ENCODE measurements at places on chromosomes 6 and 20.

DNA sequence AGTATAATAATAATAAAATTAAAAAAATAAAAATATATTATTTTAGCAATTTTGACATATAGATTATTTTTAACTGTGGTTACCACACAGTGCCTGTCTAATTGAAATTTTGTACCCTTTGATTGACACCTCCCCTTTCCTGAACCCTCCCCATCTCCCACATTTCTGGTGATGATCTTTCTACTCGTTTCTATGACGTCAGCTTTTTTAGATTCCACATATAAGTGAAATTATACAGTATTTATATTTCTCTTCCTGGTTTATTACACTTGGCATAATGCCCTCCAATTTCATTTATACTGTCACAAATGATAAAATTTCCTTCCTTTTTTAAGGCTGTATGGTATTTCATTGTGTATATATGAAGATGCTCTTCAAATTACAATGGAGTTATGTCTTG is 258.1 kb upstream of the PTCHD4 start:
- no peak for DNase-seq

DNA sequence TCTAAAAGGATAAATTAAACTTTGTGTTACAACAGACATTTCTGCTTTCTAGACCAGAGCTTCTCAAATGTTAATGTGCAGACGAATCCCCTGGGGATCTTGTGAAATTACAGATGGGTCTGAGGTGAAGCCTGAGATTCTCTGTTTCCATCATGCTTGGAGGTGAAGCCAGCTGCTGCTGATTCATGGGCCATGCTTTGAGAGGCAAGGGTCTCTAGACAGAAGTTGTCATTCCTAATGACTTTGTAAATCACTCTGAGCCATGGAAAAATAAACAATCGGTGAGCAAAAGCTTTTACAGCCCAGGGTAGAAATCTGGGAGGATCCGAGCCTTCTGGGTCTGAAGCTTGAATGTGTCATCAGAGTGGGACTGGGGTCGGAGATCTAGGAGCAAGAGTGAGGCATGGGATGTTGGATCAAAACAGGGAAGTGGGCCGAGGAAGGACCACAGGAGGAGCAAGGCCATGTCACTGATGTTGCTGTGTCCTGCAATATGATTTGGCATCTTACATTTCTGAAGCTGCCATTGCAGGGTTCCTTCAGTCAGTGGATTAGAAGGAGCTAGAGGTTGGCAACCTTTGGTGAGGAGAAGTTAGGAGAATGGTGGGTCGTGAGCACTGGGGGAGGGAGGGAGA is 77.3 kb downstream of the TRMT11 start:
- DNase-seq: no peak

GRCh38 chr6:166296035-166296883 is 11.9 kb downstream of the PRR18 start:
- no peak for DNase-seq

GRCh38 chr6:69593706-69594105 is 203.1 kb downstream of the LMBRD1 start:
- no peak for DNase-seq

DNA sequence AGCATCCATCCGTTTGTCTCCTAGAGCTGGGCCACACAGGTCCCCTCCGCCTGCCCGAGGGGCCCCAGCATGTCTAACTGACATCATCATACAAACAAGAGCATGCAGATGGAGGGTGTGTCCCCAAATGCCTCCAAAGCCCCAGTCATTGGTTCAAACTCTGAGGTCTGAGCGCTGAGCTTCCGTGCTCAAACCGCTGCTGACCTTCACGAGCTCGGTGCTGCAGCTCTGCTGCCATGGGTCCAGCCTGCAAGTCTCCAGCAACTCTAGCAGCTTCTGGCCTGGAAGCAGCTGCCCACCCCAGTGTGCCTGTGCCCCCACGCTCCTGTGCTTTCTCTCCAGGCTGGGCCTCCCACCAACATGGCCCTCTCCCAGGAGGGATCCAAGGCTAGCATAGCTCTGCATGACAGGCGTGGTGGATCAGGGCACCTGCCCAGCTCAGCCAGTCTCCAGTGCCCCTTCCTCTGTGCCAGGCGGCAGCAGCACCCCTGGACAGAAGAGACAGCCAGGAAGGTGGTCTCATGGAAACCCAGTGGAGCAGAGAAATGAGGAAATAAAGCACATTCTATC is 131.6 kb upstream of the PMEPA1 start:
- no peak for DNase-seq

DNA sequence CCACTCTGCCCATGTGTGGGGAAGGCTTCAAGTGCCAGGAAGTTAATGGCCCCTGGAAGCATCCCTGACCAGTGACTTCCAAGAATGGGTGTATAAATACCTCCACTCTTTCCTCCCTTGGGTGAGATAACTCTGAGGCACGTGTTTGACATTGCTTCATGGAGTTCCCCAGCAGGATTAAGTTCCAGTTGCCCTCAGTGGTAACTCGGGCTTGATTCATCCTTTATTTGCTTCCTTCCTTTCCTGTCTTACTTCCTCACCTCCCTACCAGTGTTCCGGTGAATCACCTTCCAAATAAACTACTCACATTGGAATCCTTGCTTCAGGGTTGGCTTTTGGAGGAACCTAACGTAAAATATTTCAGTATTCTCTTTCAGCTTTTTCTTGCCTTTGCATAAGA is 84.6 kb upstream of the JAG1 start:
- no peak for DNase-seq

- DNase-seq: no peak
Observed at GRCh38 chr20:63333241-63333836, 27.8 kb downstream of the CHRNA4 start.

GRCh38 chr6:16759181-16759645 is 2.0 kb downstream of the ATXN1 start:
- DNase-seq: peak; percentile 15

GRCh38 chr6:131250122-131250521 is 114.9 kb downstream of the AKAP7 start:
- DNase-seq: peak; percentile 3

GRCh38 chr6:43789447-43789846 is 19.4 kb downstream of the VEGFA start:
- DNase-seq: no peak

DNA sequence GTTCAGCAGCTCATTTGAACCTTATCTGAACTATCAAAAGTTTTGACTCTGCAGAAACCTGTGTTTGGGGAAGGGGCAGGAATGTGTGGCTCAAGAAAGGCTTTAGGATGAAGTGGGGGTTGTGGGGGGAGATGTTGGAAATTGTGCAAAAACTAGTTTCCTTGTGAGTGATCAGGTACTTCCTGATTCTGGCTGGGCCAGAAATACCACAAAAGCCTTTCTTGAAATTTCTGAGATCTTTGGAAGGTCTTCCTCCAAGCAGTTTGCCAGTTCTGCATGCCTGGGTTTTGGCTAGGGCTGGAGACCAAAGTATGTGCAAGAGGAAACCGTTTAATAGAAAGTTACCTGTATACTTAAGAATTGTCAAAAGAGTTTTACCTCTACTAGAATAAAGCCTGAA is 116.6 kb downstream of the BMP2 start:
- DNase-seq: no peak

DNA sequence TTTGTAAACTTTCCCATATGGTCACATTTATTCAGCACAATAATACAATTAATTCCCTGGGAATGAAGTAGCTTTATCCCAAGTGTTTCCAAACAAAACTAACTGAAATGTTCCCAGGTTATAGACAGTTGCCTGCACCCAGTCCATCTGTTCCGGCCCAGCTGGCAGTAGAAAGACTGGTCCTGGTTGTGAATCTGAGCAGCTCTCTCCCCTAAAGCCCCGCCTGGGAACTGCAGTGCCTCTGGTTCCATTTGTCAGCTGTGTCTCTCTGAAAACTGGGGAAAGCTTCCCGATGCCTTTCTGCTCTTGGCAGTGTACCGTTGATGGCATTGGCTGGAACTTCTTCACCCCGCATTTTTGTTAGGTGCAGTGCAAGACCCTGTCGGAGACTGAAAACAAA is 8.7 kb downstream of the MTHFD1L start:
- DNase-seq: no peak

GRCh38 chr6:32956176-32956575 is 3.3 kb upstream of the HLA-DMA start:
- no peak for DNase-seq

DNA sequence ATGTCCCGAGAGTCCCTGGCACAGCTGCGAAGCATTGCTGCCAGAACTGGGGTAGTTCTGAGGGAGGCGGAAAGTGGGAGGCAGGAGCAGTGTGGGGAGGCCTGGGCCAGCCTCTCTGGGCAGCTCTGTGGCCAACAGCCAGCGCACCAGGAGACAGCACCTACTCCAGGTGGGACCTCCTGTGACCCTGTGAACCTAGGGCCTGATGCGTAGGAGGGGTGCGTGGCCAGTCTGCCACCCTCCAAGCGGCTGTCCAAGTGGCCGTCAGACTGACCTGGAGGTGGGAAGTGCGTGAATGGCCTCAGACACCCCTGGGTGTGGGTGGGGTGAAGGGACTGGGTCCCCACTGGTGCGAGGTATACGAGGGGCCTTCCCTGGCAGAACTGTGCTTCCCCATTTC is 15.5 kb downstream of the SS18L1 start:
- DNase-seq: no peak

- no peak for DNase-seq
Observed at GRCh38 chr6:106300944-106301343, 24.6 kb downstream of the ATG5 start.

DNA sequence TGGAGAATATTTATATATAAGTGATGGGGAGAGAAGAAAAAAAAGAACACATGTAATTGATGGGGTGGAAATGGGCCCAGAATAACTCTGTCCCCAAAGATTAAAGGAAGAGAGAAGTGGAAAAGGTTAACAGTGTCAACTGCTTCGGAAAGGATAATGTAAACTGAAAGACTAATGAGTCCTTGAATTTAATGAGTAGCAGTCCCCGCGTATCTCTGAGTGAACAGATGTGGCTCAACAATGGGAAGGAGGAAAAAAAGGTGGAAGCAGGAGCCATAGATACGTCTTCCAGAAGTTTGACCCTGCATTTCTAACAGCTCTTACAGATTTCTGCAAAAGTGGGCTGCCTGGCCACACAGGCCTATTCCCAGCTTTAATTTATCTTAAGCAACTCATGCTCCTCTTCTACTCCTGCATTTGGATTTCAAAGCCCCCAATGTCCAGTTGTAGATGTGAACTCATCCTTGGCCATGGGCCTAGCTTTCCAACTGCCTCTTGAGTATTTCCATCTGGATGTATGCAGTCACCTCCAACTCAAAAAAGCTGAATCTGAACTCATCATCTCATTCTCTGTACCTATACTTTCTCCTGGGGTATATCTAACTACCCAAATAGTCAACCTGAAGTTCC is 61.3 kb downstream of the DST start:
- no peak for DNase-seq

DNA sequence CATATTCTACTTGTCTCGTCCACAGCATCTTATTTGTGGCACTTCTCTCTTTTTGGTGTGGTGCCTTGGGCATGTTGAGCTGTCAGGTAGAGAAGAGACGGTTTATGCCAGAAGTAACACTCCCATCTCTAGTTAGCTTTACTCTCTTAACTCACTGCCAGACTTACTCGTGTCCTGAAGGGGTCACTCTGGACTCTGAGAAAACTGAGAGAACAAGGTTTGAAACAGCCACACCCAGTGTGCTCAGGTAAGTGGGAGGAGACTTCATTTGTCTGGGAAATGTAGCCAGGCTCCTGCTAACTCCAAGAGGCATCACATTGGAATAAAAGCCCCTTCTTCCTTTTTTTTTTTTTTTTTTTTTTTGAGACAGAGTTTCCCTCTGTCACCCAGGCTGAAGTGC is 360.8 kb downstream of the QKI start:
- no peak for DNase-seq

GRCh38 chr20:1429143-1429728 is 36.4 kb upstream of the FKBP1A start:
- DNase-seq: no peak

DNA sequence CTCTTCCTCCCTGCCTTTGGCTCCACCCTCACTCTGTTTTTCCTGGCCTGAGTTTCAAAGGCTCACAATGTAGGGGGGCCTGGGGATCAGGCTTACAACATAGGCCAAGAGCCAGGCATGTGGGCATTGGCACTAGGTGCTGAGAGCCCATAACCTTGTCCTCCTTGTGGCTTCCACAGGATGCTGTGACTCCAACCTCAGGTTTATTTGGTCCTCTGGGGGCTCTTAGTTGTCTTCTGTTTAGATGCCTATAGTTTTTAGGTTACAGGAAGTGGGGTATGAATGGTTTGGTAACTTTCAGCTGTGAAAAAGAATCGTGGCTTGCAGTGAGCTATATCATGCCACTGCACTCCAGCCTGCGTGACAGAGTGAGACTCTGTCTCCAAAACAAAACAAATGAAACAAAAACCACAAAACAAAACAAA is 25.6 kb downstream of the MMP24 start:
- DNase-seq: no peak

DNA sequence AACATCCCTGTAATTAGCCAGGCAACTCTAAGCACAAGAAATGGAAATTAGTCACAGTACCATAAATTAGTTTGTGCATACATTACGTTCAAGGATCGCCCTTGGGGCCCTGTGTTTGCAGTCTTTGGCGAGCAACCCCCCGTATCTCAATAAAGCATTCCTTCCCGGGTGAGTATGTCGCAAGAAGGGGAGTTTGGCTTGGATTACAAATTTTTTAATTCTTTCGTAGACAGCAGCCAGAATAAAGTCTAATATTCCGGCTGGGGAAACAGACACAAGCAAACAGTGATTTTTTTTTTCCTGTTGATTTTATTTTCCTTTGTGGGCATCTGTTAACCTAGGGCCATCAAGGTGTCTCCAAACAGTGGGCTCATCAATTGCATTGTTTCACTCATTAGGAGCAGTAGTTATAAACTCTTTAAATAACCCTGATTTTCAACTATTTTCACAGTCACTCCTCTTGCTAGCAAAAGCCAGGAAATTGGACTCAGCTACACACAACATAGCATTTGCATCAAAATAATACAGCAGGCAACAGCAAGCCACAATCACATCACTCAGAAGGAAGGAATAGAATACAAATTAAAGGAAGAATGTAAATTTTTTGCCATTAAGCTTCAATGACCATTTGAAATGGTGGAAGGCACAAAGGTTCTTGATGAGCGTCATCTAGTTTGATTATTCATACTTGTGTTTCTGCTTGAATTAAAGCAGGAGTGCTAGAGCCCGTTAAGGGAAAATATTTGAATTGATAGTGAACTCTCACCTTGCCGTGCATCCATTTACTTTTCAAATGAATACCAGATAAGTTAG is 85.3 kb downstream of the LINC00237 start:
- DNase-seq: no peak

- DNase-seq: no peak
Observed at GRCh38 chr6:166343150-166343487, 774 bp upstream of the SFT2D1 start.

DNA sequence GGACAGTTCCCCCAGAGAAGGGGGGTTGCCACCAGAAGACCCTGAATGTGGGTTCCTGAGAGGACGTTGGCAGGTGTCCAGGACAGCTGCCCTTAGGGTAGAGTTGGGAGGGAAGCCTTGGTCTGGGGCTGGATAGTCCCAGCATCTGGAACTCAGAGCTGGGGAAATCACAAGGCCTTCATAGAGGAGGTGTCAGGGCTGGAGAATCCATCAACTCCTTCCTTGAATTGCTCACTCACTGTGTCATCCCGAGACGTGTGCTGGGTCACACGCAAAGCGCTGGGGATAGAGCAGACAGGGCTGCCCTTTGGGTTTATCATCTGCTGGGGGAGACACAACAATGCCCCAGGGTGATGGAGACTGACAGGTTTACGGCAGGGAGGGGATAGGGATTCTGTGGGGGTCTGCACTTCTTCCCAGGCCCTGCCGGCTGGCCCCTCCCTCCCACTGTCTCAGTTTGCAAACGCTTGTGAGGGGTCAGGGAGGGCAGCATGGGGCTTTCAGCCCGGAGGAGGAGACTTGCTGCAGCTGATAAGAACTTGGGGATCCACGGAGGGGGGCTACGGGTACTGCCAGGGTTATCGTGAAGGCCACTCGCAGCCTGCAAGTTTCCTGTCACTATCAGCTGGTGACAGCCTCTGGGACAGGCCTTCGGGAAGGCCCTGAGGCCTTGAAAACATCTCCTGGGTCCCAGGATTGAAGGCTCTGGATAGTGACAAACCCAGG is 18.6 kb downstream of the RBM38 start:
- DNase-seq: no peak
